IPS DF 6.9 (cell line): ENCODE measurements at places on chromosomes 6 and 20.

DNA sequence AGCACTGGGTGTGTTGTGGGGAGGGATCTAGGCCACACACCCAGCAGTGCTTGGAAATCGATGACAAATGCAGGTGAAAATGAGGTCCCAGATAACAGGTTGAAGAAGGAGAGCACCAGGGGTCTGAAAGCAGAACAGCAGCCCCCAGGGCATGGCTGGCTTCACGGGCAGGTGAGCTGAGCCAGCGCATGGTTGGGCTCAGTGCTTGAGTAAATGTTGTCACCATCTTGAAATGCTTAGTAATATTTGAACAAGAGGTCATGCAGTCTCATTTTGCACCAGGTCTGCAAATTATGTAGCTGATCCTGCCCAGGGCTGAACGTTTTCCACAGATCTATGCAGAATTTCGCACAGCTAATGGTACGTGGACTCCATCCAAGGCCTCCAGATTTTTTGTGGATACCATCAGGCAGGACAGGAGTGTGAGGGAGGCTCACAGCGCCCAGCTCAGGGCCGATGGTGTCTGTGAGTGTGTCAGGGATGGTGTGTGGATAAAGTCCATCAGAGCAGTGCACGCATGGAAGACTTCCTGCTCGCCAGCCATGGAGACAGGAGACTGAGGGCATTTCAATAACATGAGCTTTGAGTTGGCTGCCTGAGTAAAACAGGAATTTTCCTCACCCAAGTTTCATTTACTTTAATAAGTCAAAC is 53.1 kb upstream of the SNX9 start:
- DNase-seq: no peak

GRCh38 chr6:114085211-114085610 is 114.3 kb upstream of the HDAC2 start:
- no peak for DNase-seq

DNA sequence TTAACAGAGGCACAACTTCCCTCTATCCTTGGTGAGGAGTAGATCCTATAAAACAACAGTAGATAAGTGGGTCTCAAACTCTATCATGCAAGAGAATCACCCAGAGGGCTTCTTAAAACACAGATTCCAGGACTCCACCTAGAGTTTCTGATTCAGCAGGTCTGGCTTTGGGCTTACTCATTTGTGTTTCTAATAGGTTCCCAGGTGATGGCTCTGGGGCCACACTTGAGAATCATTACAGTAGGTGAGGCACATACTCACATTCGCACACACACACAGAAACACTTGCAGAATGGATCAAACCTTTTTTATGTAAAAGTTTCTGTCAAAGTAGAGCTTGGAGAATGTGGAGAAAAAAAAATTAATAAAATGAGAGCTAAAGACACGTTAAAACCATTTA is 52.4 kb downstream of the TMEM242 start:
- no peak for DNase-seq

GRCh38 chr6:157535340-157536222 is 154.6 kb downstream of the ZDHHC14 start:
- no peak for DNase-seq

GRCh38 chr6:107731422-107732319 is 92.4 kb downstream of the SCML4 start:
- no peak for DNase-seq

- DNase-seq: no peak
These were observed 348.9 kb upstream of the AGPAT4 start for GRCh38 chr6:161622779-161623178.

DNA sequence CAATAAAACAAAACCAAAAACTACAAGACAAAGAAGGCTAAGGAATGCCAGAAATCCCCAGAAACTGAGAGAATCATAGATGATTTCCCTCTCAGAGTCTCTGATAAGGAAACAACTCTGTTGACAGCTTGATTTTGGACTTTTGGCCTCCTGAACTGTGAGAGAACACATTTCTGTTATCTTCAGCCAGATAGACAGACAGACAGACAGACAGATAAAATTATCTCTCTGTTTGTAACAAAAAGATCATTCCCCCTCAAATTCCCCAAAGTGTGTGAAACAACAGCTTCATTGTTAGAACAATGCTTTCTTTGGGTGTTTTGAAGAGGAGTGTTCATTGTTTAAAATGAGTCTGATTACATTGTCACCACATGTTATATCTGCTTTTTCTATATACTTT is 148.2 kb downstream of the BCKDHB start:
- DNase-seq: no peak

GRCh38 chr20:58479726-58480440 is 35.3 kb downstream of the APCDD1L start:
- no peak for DNase-seq

- DNase-seq: no peak
These were observed 170.0 kb downstream of the FOXA2 start for GRCh38 chr20:22414305-22414742.

DNA sequence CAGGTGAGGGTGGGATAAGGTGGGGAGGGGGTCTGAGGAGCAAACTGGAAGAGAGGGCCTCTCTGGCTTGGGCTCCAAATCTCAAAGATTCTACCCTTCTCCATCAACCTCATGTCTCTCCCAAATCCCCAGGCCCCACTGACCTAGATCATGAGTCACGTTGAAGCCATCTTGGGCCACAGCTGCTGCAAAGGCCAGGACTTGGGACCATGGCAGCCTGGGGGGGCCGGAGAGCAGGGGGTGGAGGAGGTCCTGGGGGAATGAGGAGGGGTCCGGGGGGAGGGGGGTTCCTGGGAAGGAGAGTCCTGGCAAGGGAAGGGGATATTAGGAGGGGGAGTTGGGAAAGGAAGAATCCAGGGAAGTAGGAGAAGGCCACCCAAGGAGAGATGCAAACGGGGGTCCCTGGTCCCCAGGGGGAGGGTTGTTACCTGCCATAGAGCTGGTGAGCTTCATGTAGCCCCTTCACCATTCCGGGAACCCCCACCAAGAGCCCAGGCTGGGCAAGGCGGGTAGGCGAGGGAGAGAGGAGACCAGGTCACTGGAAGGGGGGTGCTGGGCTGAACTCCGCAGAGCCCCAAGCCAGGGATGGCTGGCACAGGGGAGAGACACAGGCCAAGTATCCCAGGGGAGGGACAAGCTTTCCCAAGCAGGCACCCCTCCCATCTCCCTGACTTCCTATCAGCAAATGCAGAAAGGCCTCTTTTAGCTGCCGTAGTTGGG is 12.7 kb downstream of the GGT7 start:
- DNase-seq: no peak

DNA sequence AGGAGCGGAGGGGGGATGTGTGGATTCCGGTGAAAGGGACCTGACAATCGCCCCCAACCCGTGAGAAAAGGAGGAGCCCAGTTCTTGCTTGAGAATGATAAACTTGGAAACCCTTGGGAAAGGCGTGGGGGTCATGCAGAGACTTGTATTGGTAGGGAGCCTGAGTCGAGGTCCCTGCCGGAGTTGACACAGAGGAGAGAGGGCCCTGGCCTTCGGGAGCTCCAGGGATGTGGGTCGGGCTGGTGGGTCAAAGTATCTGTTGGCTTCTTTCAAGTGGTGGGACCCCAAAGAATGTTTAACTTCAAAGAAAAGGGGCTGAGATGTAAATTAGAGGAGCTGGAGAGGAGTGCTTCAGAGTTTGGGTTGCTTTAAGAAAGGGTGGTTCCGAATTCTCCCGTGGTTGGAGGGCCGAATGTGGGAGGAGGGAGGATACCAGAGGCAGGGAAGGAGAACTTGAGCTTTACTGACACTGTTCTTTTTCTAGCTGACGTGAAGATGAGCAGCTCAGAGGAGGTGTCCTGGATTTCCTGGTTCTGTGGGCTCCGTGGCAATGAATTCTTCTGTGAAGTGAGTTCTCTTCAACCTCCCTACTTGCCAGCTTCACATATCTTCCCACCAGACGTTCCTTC is 571 bp downstream of the CSNK2B start:
- no peak for DNase-seq

- DNase-seq: no peak
These were observed 1.1 kb downstream of the BNIP5 start for GRCh38 chr6:36335465-36336207.
